ENCODE measurements at places on chromosomes 13 and 19. TPM values are rescaled to one million over a fixed set of nuclear protein-coding genes. Genes with fewer than 3 reads are reported as not detected.
A peak's percentile ranks its signal among the peaks of the same experiment; 100 is the strongest.

DNA sequence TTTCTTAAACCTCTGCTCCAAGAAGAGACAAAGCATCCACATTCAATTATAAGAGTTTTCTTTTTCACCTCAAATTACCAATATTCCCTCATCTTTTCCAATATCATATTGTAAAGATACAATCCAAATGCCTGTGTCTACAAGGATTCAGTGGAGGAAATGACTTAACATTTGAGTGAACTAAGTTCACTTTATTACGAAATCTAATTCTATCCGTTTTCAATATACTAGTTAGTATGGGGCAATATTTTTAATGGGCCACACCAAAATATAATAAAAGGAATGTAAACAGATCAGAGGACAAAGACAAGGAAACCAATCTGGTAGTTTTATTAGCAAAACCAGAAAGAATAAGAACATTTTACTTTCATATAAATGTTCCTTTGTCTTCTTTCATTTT is 136.0 kb downstream of the DCLK1 start:
- no peak for DNase-seq

DNA sequence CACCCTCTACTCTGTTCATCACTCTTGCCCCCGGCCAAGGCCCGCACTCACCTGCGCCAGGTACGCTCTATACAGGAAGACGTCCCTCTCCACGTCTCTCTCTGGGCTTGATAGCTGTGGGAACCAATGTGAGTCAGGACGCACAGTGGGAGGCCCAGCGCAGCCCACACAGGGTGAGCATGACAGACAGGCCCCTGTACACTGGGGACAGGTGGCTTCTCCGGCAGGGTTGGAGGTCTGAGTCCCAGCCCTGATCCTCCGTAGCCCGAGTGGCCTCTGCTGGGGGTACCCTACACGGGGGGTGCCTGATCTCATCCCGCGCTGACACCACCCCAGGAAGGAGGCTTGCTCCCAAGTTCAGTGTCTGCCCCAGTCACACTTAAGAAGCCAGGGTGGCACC is 6.3 kb downstream of the COPE start:
- DNase-seq = no peak

DNA sequence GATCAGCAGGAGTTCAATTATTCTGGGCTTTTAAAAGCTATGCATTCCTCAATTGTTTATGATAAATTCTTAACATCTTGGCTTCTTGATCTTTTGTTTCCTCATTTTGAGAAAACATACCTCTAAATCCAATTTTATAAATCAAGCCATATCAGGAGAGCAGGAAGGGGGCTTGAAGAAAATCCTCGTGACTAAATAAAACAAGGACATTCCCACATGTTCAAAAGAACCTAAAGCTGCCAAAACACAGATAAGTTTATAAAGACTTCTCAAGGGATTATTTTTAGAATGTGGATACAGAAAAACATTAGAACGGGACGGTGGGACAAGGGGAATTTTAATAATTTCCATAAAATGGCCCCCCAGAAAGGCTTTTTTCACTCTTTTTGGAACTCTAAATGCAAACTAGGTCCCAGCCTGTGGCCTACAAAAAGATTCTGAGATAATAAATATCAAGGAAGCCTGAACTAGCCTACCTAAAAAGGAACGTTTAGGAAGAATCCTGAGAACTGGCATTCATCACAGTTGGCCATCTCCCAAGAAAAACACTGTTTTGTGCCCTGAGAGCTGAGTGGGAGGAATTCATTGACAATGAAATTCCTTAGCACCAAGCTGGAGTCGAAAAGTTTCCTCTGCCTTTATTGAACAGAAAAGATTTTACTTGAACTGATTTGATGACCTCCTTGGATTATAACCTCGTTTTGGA is 30.1 kb downstream of the ZAR1L start:
- no peak for DNase-seq

- DNase-seq = no peak
Observed at GRCh38 chr13:108166078-108166477, 49.3 kb downstream of the LIG4 start.

DNA sequence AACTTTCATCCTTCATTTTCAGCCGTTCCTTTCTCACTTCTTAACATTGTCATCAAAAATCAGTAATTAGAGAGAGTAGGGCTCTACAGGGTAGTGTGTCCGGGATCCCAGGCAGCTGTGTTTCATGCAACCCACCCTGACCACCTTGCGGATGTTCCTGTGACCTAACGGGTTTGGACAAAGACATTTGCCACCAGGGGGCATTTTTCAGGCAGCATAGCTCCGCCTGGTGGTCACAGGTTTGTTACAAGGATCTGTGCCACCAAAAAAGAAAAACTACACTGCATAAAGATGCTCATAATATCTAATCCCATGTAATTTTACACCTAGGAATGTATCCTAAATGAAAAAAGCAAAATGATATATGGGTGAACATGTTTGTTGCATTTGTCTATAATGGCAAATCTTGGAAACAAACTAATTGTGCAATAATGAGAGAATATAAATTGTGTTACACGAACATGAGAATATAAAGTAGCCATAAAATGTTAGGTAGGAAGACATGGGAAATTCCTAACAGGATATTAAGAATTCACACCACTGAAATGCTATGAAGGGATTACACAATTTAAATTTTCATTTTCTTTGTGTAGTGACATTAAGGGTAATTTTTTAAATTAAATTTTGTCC is 123.0 kb downstream of the SLC7A1 start:
- DNase-seq = no peak

- no peak for DNase-seq
Observed at GRCh38 chr13:77079902-77080413, 53.0 kb upstream of the FBXL3 start.

DNA sequence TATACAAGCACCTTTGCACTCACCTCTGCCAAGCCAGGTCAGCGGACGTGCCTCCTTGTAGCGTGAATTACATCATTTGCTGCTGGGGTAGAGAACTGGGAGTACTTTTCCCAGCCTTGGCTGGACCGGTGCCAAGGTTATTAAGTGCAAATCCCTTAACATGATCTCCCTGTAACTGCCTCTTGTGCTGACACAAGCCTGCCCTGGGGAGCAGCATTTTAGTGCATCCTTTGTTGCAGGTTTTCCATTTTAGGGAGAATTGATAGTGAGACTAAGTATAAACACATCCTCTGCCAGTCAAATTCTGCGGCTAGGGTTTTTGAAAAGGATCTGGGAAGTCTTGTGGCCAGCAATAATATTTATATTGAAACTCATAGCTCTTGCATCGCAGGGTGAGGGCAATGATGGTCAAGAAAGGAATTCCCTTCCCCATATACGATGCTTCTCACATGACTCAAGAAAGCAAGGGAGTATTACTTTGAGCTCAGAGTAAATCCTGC is 32.7 kb upstream of the DCLK1 start:
- peak; percentile 83 for DNase-seq

Gene C19orf81
- not detected for total RNA-seq

- DNase-seq = no peak
Observed at GRCh38 chr19:10655457-10656312, 1.5 kb downstream of the ILF3 start.

Gene ZNF497
- 2.7 TPM for total RNA-seq

Gene FFAR3
- not detected for total RNA-seq

DNA sequence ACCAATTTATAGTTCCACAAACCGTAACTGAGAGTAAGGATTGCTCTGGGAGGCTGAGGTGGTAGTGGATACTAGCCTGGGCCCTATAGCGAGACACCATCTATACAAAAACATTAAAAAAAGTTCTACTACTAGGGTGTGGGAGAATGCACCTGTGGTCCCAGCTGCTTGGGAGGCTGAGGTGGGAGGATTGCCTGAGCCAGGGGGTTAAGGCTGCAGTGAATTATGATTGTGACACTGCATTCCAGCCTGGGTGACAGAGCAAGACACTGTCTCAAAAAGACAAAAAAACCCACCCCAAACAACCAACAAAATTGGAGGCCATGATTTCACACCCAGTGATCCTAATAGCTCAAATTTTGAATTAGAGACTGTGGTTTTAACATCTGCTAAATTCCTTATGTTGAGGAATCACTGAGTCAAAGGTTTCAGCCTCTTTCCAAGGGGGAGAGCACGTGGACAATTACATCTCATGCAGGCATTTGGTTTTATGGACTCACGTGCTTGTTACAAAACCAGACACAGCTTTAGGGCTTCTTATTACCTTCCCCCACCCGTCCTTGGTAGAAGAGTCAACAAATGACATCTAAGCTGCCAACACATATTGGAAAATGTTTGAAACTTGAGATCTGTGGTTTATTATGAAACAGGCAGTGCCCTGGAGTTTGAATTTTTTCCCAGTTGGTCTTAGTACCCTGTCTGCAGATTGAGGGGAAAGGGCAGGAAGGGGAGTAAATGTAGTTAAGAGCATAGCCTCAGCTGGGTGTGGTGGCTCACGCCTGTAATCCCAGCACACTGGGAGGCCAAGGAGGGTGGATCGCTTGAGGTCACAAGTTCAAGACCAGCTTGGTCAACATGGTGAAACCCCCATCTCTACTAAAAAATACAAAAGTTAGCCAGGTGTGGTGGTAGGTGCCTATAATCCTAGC is 18.5 kb downstream of the CYP2A6 start:
- no peak for DNase-seq

GRCh38 chr19:6068711-6069110 is 41.6 kb downstream of the RFX2 start:
- DNase-seq = no peak

DNA sequence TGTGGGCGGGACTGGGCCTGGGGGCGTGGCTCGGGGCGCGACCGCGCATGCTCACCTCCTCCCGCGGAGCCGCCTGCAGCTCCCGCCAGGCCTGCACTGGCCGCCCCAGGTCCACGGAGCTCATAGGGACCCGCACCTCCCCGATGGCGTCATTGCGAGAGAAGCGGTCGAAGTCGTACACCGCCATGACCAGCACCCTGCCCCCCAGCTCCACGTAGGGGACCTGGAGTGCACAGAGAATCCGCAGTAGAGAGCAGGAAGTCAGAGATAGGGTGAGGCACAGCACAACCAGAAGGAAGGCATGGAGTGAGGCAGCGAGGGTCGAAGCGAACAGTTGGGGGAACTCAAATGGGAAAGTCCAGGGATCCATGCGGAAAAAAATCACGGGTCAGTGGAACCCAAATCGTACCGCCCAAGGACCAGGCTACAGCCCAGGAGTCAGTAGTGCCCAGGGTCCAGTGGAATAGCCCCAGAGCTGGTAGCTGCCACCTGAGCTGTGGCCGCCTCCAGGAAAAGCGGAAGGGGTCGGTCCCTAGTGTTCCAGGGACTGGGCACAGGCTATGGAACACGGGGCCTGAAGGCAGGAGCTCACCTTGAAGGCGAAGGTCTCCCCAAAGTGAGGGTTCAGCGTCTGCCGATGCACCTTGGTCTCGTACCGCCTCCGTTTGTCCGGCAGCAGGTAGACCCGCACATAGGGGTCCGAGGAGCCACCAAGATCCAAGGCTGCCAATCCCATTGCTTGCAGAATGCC is 4.8 kb downstream of the SYT5 start:
- no peak for DNase-seq

DNA sequence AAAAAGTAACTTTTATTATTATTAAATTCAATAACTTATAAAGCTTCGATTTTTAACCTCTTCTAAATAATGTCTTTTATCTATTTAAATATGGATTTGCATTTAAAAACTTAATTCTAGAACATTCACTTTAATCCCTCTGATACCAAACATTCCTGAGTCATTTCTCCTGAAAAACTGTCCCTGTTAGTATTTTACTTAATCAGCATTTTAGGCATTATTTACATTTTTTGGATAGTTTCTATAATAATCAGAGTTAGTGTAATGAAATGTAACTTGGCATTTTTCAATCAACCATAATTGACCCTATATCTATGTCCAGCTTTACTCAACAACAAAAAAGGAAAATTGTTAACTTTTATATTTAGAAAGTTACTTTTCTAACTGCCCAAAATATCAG is 428.1 kb downstream of the PCDH17 start:
- no peak for DNase-seq

DNA sequence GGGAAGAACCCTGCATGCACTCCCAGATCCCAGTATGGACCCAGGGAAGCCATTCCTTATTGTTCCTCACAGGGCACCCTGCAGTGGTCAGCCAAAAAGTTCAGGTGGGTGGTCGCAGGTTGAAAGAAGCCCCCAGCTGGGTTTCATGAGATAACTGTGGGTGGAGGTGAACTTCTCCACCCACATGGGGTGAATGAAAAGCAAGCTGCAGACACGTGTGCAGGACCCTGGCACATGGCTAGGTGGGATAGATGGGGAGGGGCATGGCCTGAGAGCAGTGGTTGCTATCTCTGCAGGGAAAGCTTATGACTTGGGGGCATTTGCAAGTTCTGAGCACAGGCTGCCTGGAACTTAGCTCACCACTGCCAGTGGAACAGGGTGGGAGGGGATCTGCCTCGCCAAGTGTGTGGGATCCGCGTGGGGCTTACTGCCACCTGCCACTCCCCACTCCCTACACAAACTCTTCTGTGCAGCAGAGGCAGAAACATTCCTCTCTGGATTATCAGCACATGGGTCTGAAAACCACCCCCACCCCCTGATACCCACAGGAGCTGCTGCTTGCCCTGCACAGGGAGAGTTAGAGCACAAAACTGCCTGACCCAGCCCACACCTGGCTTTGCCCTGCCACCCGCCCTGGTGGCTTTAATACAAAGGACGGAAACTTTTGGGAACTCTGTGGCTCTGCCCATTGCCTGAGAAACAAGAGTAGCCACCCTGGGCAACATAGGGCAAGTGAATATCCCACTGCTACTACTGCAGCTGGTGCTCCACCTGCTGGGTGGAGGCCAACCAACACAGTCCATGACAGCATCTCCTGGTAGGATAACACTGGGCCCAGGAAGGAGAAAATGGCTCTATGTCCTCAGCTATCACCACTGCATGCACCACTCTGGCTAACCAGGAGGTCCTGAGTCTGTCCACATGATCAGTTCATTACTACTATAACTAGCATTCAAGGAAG is 24.4 kb downstream of the PLA2G4C start:
- no peak for DNase-seq

- no peak for DNase-seq
Observed at GRCh38 chr13:34701919-34702318, 240.2 kb upstream of the NBEA start.

Gene IZUMO2
- total RNA-seq = not detected

DNA sequence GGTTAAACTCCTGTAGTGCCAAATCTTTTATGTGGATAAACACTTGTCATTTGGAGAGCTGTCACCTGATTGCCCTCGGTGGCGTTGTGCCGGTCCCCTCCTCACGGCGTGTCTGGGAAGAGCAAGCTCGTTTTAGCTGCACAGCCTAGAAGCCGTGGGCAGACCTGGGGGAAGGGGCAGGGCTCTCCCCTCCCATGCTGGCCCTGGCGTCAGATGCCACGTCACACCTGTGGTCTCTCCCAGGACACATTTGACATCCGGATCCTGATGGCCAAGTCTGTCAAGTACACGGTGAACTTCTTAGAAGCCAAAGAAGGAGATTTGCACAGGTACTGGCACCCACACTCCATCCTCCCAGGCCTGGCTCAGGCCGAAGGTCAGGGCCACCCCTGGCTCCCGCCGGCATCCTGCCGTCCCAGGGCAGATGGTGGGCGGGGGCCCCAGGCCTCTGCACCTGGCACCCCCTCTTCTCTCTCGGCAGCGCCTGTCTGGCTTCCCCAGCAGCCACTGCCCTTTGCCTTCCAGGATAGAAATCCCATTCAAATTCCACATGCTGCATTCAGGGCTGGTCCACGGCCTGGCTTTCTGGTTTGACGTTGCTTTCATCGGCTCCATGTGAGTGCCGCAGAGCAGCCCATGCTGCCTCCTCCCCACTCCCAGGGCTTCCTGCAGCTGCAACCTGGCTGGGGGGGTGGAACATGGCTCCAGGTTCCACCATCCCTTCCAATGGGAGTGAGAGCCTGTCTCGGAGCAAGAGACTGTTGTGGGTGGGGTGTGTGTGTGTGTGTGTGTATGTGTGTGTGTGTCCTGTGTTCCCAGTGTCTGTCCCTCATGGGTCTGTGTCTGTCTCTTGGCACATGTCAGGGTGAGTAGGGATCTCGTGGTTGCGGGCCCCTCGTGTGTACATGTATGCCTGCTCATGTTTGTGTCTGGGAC is 8.8 kb downstream of the YIPF2 start:
- DNase-seq = no peak

Data from osteocyte (in vitro differentiated cells).